Frontal cortex (tissue), 4 donors: ENCODE measurements at places on chromosomes 16 and 17.

- no peak for DNase-seq
Measured at GRCh38 chr16:48616571-48616970, 6.6 kb upstream of the N4BP1 start.

DNA sequence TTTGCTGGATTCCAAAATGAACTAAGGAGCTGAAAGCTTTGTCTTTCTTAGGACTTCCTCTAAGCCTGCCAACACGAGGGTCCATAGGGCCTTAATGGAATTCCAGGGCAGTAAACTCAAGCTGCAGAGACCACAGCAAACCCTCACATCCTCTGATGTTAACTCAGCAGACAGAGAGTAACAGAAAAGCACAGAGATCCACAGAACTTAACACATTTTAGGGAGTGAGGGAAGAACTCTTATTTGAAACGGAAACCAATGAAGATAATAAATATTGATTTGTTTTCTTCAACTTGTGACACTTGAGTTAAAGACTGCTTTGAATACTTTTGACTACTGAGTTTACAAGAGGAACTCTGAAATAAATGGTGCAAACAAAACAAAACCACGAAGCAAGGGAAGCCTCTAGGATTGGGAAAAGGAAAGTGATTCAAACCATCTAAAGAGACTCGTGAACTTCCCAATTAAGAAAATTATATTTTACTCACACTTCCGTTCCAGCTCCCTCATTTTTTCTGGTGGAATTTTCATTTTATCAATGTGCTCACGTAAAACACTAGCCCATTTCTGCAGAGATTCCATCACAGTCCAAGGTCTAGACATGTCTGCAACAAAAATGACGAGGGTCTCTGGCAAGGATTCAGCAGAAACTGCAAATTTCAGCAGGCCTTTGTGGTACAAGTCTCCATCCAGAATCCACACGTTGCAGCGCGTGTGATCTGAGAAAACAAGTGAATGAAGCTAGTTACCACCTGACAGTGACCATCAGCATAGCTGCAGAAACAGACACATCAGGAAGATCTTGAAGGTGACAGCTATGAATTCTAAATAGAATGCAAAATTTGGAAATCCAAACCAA is 9.2 kb downstream of the DYNC1LI2 start:
- DNase-seq = no peak

DNA sequence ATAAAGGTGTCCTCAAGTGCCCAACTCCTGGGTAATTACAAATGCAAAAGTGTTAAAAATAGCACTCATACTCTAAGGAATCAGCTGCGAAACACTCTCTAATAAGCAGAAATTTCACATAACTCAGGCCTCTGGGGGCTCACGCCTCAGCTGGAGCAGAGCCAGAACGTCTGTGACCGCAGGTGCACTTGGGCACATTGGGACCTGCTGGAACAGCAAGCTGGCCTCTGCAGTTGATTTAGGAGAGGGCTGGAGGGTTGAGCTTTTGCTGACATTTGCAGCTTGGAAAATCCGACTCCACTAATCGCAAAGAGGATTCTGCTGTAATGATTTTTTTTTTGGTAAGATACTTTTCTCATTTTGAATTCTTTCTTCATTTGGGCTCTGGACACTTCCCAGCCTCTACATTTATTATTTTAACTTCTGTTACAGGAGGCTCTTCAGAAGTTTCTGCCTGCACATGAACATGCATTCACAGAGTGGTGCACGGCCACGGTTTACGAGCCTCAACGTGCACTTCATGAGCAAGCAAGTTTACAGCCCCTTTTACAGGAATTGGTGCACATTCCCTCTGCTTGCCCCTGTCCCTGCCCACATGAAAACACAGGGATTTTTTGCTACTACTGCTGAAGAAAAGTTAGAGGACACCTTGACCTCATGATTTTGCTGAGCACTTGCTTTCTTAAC is 4.1 kb upstream of the SNTB2 start:
- DNase-seq = no peak

DNA sequence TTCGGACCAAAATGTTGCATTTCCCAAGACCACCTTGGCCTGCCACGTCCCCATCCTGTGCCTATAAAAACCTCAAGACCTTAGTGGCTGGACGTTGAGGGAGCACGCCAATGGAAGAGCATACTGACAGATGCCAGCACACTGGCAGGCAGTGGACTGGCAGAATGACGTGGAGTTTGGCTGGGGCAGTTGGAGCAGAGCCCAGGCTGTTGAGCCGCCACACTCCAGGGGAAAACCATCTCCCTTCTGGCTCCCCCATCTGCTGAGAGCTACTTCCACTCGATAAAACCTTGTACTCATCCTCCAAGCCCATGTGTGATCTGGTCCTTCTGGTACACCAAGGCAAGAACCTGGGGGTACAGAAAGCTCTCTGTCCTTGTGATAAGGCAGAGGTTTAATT is 494.1 kb downstream of the CDH11 start:
- no peak for DNase-seq

- DNase-seq = no peak
Measured at GRCh38 chr17:74410001-74410443, 21.9 kb upstream of the GPRC5C start.

DNA sequence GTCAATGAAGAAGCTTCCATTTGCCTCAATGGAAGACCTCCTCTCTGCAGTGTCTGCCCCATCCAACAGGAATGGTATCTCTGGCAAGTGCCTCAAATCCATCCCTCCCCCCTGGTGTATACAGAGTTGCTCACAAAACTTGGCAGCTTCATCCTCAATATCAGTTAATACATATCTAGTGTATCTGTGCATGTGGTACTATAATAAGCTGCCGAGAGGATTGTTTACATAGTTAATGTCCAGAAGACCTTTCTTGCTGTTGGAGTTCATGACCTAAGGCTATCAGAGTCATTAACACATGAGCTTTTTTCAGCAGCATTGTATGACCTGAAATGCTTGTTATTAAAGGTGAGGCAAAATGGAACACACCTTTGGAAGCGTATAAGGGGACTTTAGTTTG is 14.0 kb upstream of the RASL10B start:
- DNase-seq = no peak

GRCh38 chr17:38742411-38743308 is 5.5 kb downstream of the PCGF2 start:
- peak; percentile 34 for DNase-seq

DNA sequence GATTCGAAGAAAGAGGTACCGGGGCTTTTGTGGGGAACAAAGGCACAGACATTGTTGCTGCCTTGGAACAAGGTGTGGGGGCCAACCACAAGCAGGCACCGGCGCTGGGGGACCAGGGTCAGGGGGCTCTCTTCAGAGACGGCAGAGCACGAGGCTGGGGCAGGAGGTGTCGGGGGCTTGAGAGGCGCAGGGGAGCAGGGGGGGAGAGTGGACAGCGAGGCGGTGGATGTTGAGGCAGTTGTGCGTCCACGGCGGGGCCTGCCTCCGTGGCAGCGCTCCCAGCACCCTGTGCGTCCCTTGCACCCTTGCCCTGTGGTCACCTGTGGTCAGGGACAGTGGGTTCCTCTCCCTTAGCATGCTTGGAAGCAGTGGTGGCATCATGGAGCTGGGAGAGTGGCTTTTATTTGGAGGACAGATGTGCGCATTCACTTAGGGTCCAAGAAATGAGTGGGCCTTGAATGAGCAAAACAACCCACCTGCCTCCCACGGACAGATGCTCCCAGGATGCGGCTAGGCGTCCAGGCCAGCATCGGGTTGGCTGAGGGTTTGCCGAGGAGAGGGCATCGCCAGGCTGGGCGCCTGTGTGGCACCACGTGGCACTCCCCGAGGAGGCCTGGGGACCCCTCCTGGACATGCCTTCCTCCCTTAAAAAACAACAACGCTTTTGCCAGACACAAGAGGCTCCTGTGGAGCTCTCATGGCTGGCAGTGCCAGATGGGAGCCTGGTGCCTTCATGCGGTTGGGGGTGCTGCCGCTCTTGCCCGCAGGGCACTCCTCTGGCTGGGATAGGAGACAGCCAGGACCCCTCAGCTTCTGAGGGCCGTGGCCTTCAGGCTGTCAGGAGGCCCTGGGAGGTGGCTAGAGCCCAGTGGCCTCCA is 113.0 kb downstream of the BANP start:
- no peak for DNase-seq

- DNase-seq = no peak
Measured at GRCh38 chr17:66691644-66692420, 143.1 kb upstream of the CACNG5 start.

DNA sequence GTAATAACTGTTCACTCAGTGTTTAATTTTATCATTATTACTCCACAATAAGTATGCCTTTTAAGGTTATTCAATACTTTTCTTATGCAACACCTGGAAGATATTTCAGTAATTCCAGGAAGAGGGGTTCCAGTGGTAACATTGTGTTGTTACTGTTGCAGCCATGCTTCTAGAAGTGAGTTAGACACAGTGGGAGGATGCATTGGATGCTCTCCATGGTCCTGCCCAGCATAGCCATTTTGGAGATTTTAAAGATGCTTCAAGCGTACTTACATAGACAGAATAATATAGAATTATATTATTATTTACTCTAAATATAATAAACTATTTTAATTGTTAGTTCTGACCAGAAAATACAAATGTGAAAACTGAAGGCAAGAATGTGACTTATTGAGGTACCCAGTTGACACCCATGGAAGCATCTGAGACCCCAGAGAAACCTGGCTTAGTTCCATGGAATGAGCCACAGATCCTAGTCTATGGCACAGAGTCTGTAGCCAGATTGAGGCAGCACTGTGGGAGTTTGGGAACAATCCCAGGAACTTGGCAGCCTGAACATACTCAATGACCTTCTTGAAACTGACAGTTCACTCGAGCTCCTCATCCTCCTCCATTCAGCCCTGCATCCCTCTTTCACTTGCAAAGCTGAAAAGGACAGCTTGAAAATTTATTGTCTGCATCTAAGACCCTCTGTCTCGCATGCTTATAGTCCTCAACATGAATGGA is 190.1 kb upstream of the HS3ST4 start:
- no peak for DNase-seq

GRCh38 chr17:57624386-57624785 is 120.7 kb downstream of the CCDC182 start:
- no peak for DNase-seq

GRCh38 chr16:2042171-2042985 is 5.3 kb downstream of the NTHL1 start:
- DNase-seq = no peak

DNA sequence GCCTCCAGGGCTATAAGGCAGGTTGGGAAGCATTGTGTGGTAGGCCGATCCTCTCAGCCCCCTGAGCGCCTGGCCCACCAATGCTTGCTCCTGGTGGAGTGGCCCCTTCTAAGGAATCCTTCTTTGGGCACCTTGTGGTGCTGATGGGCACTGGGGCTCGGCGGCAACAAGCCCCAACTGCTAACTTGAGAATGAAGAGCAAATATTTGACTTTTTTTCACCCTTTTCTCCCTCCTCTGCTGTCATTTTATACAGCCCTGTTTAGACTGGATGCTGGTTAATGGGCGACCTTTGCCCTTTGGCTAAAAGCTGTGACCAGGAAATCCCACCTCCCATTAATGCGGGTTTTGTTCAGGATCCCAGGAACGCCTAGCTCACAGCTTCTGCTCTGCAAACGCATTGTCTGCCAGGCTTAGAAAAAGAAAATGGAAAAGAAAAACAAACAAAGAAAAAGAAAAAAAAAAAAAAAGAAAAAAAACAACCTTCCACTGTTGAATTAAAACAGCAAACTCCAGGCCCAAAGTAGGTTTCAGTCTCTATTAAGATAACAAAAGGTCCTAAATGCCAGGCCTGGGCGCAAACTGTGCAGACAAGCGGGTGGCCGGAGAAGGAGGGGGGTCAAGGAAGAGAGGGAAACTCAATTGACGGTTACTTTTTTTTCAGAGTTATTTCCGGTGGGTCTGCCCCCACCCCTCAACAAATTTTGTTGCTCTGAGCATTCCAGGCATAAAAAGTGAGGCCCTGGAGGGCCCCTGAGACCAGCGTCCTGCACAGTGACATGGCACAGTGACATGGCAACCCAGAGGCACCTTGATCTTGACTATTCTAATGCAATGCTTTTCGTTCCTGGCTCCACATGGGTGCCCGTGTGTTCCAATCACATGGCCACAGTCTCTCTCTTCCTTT is 301.4 kb downstream of the MAF start:
- no peak for DNase-seq

- no peak for DNase-seq
Measured at GRCh38 chr17:75366432-75366831, 39.0 kb downstream of the GRB2 start.

DNA sequence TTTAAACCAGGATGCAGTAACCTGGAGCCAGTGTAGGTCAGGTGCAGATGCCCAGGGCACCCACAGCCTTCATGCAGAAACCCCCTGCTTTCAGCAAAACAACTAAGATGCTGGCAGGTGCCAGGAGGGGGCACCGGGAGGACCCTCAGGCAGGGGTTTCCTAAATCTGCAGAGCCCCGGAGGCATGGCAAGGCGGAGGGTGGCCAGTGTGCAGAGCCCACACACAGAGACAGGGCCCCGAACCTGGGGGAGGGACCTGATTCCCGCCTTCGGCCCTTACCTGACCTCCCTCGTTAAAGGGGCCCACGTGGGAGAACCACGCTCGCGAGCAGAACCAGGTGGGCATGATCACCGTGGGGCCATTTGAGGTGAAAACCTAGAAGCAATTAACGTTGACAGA is 114.0 kb upstream of the METRNL start:
- no peak for DNase-seq

DNA sequence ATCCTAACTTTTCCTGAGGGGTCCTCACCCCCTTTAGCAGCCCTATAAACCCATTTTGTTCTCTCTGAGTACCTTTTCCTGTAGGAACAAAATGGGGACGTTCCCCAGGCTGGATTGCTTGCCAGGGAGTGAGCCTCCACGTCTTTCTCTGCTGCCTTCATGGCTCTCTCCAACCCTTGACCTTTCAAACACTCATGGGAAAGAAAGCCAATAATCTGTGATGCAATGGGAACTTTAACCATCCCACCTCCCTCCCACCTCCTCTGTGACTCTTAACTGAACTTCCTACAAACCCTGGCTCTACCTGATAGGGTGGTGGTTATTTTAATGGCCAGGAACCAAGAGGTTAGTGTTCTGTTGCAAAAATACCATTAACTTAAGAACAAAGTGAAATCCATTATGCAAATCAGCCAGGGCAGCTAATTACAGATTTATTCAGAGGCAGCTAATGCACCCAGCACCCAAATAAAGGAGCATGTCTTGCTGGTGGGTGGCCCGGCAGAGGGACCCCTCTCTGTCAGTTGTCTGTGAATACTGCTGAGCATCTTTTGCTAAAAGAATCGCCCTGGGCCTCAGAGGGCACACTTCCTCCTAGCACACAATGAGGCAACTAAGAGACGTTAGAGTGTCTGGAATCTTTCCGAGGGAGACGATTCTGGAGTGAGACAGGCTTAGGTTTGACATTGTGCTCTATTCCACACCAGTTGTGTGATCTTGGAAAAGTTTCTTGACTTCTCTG is 3.0 kb downstream of the PIPOX start:
- DNase-seq = no peak

DNA sequence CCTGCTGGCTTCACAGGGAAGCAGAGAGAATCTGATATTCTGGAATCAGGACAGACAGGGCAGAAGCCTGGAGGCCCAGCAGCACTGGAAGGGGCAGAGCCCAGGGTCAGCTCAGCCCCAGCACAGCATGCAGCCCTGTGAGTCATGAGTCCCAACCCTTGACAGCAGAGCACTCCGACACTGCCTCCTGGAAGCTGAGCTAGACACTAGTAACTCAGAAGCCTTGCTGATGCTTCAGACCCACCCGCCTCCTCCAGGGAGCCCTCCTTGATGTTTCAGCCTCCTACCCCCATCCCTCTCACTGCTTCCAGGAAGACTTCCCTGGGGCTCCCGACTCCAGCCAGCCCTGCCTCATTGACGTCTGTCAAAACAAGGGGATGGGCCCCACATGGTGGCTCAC is 6.9 kb downstream of the CAMKK1 start:
- no peak for DNase-seq
